Stimulated activated effector memory CD8-positive, alpha-beta T cell treated with anti-CD3 and anti-CD28 coated beads, Interleukin-12 subunit alpha, Interleukin-12 subunit beta, amount 100 ng/mL, for 72 hours (primary cell): ENCODE measurements at places on chromosomes 2 and 18.

DNA sequence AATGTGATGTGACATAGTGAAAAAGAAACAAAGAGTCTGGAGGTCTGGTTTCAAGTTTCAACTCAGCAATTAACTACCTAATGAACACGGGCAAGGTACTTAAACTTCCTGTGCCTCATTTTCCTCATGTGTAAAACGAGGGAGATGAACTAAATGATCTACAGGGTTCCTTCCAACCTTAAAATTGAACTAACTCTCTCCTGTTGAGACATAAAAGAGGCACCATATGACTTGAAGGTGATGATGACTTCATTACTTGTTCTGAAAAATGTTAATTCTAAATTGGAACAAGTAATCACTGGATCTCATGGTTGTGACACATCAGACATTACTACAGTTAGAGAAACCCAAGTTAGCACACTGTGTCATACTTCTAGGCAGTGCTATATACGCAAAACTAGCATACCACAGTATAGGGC lies 8.9 kb upstream of the REL start:
- no peak for DNase-seq

DNA sequence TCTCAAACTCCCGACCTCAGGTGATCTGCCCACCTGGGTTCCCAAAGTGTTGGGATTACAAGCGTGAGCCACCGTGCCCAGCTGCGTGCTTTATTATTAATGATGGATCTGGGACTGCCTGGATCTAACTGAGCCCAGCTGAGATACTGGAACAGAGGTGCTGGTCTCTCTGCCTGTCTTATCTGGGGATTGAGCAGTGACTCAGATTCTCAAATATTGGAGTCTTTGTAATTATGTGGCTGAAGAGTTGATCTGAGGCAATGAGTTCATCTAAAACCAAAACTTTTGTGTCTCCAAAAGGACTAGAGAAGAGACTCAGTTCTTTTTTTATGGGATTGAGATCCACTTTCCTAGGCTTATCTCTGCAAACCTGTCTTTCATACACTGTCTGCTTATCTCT lies 16.3 kb downstream of the PLEKHB2 start:
- DNase-seq = no peak

- no peak for DNase-seq
Observed at GRCh38 chr2:55103046-55103445, 52.8 kb upstream of the RTN4 start.

DNA sequence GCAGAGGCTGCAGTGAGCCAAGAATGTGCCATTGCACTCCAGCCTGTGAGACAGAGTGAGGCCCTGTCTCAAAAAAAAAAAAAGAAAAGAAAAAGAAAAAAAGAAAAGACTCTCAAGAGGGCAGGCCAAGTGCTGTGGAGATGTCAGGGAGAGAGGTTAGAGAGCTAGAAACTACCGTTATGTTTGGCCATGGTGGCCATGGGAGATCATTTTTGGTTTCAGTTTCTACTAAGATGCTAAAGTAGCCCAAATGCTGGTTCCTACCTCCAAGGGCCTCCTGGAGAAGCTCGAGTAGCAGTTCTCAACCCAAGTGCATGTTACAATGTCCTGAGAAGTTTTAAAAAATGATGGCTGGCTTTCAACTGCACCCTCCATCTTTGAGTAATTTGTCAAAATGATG lies 47.4 kb upstream of the TCF4 start:
- no peak for DNase-seq

DNA sequence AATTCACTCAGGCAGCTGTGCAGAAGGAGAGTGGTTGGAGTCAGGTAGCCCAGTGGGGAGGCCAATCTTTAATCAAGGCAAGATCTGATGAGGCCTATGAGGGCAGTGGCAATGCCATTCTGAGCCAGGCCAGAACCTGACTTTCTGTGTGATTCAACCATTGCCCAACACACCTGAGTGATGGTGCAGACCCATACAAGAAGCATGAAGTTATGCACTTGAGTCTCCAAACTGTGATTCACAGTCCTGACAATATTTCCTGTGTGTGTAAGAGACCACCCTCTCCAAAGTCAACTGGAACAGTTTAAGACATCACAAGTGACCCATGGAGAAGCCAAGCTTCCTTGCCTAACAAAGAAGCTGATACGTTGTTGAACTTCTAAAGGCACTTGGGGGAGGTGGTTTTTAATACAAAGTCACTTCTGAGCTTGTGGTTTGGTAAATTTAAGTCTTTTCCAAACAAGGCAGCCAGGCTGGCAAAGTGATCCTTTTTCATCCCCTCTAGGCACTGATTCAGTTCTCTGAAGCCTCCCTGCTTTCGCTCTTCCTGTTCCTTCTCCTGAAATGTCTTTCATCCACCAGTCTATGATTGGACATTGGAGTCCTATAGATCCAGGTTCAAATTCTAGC lies 49.0 kb downstream of the VSNL1 start:
- DNase-seq = no peak

GRCh38 chr2:161170958-161171932 lies 11.0 kb downstream of the TANK start:
- DNase-seq = no peak

GRCh38 chr2:46540496-46541331 lies 61.3 kb downstream of the TMEM247 start:
- DNase-seq = no peak

GRCh38 chr18:7941533-7941932 lies 374.4 kb downstream of the PTPRM start:
- DNase-seq = no peak

- DNase-seq = no peak
Observed at GRCh38 chr2:1747065-1747941, 3.0 kb upstream of the PXDN start.

DNA sequence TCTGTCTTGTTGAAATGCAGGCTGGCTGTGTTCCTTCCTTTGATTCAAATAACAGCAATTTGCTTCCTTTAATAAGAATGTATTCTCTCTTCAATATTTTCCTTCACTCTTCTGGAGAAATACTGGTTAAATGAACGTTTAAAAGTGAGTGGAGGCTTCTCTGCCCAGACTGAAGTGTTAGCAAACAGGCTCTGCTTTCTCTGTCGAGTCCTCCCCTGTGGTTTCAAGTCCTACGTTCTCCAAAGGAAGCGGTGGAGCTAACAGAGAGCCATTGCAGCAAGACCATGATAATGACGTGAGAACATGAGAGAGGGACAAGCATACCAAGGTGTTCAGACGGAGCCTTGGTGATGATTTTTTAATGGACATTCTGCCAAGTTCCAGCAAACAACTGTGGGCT lies 26.2 kb upstream of the PID1 start:
- no peak for DNase-seq

GRCh38 chr2:43493954-43494353 lies 101.9 kb downstream of the THADA start:
- DNase-seq = no peak

DNA sequence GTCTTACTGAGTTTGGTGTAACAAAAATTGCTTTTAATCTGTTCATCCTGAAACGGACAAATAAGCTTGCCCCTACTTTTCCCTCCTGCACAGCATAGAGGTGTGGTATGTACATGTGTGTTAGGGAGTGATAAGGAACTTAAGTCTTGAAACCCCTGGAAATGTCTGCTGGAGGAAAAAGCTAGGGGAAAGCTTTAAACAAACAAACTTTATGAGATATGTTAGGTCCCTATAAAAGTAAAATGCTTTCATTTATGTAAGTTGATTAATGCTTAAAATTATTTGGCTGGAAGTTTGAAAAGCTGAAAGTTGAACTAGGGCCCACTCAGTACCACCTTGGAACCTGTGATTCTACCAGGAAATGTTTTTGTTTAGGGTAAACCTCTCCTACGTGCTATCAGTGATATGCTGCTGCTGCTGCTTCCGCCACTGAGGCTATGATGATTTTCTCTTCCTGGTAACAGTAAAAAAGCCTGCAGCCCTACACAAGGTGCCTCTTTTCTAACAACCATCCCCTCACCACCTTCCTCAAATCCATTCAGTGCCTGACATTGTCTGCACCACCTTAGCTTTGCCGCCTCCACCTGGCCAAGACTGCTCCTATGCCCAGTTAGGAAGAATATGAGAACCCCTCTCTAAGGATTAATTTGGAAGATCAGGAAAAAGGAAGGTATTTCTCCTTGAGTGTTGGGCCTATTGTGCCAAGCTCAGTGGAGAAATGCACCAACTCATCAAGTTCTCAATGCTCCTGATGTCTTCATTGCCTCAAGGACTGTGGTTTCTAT lies 2.5 kb upstream of the YES1 start:
- DNase-seq = no peak

DNA sequence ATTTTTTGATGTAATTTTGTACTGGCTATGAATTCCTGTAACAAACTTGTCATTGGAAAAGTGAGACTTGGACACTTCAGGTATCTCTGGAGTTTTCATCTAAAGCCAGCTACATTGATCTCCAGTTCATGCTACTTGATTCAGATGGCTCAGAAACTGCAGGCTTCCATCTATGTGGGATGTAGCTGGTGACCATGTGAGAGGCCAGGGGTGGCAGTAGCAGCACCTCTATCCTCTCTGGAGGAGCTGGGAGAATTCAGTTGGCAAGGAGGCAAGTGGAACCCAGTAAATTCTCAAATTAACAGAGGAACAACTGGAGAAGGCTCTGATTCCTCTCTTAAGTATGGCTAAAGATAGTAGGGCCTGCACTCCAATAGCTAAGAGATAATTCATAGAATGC lies 10.0 kb upstream of the SPTBN1 start:
- DNase-seq = no peak

- DNase-seq = no peak
Observed at GRCh38 chr2:66303471-66303870, 131.5 kb upstream of the MEIS1 start.

- DNase-seq = no peak
Observed at GRCh38 chr18:22106536-22107292, 62.7 kb upstream of the GATA6 start.

GRCh38 chr2:210445732-210446131 lies 30.8 kb downstream of the LANCL1 start:
- no peak for DNase-seq

- no peak for DNase-seq
Observed at GRCh38 chr2:235044501-235045271, 92.9 kb downstream of the SH3BP4 start.

DNA sequence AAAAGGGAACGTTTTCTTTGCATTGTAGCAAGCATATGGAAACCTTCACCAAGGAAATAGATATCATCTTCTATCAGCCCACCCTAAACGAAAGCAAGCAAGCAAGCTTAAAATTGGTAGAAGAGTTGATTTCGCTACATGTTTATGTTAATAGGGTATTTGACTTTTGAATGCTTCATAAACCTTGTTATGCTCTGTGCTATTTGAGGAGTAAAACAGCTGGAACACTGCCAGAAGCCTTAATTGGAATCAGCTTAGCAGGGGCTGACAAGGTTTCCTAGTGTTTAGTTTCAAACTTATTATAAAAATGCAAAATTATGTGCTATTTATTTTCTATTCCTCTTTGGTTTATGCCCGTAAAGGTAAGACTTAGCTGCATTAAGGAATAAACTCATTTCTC lies 70.6 kb upstream of the LINC00305 start:
- DNase-seq = no peak

GRCh38 chr2:106724301-106724794 lies 161.6 kb downstream of the ST6GAL2 start:
- no peak for DNase-seq

- DNase-seq = no peak
Observed at GRCh38 chr2:8529706-8530277, 152.1 kb upstream of the ID2 start.

- DNase-seq = no peak
Observed at GRCh38 chr2:217887841-217888701, 114.7 kb downstream of the TNS1 start.

DNA sequence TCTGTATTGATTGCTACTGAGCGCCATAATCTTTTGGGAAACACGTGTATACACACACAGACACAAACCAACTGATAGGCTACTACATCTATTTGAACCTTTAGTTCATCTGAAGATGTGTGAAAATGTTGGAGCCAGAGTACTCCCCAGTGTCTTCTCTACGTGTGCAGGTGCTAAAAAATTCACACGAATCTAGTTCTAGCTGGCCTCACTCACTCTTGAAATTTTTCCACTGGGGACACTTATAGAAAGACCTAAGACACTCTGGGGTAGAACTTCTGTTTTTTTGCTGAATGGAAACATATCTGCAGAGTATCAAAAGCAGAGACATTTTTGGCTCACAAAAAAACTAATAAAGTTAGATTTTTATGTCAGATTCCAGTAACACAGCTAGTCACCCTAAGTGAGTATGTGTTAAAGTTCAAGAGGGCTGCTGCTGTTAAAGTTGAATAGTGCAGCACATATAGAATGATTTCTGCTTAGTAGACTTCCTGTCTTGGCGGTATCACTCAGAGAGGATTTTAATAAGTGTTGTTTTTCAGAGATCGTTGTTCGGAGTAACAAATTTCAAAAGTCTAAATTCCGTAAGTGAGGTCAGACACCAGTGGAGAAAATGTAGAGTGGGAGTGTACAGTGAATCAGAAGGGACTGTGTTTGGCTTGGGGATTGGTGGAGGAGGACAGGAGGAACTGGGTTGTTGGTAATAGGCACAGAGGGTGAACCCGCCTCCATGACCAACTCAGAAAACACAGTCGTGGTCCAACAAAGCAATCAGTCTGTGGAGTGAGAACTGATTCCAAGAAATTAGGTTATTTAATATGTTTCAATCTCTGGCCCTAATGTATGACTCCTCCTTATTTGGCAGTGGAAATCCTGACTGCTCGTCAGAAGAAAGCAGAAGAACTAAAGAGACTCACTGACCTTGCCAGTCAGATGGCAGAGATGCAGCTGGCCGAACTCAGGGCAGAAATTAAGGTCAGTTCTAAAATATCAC lies 43.1 kb downstream of the KCTD18 start:
- peak; percentile 77 for DNase-seq

- DNase-seq = no peak
Observed at GRCh38 chr2:157509744-157510143, 65.9 kb upstream of the CYTIP start.

- no peak for DNase-seq
Observed at GRCh38 chr2:16828828-16829160, 163.2 kb upstream of the CYRIA start.

GRCh38 chr18:5582849-5583681 lies 39.3 kb upstream of the EPB41L3 start:
- DNase-seq = no peak

- no peak for DNase-seq
Observed at GRCh38 chr2:217383620-217384019, 523.8 kb upstream of the TNP1 start.

GRCh38 chr2:27955384-27956161 lies 65.0 kb downstream of the BABAM2 start:
- DNase-seq = no peak

DNA sequence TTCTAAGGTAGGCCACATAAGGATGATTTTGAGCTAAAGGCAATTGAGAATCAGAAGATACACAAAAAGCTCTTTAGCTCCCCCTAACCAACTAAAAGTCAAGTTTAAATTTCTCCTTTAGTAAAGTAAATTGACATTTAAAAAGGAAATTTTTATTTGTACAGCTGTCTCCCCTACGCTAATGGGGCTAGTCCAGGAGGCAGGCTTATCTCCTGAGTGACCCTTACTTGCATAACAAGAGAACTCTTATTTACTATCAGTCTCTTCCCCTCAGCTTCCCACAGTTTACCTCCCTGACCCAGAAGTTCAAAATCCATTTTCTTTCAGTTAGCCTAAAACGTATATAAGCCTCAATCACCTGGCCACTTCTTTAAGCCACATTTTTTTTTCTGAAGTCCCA lies 1002.8 kb upstream of the NRXN1 start:
- DNase-seq = no peak

GRCh38 chr2:165357758-165358157 lies 111.7 kb upstream of the CSRNP3 start:
- DNase-seq = no peak

- no peak for DNase-seq
Observed at GRCh38 chr18:47993409-47993808, 63.0 kb upstream of the SMAD2 start.
